ENCODE measurements at places on chromosomes 3 and 15.

DNA sequence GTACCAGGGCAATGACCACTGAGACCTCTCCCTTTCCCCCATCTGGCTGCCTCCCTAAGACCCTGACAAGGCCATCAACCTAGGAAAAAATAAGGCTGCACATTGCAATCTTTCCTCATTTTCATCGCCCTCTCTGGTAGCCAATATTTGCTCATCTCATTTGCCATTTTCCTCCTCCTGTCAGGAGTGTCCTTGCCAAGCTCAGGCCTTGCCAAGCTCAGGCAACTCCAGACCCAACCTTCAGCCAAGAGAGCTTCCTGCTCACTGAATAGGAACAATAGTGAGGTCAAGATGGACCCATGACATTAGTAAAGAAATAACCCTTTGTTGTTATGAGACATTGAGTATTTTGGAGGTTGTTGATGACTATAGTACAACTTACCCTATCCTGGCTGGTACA lies 380.3 kb downstream of the RSL24D1 start:
- no peak for DNase-seq

- no peak for DNase-seq
Measured at GRCh38 chr3:127587876-127588275, 2.7 kb downstream of the TPRA1 start.

DNA sequence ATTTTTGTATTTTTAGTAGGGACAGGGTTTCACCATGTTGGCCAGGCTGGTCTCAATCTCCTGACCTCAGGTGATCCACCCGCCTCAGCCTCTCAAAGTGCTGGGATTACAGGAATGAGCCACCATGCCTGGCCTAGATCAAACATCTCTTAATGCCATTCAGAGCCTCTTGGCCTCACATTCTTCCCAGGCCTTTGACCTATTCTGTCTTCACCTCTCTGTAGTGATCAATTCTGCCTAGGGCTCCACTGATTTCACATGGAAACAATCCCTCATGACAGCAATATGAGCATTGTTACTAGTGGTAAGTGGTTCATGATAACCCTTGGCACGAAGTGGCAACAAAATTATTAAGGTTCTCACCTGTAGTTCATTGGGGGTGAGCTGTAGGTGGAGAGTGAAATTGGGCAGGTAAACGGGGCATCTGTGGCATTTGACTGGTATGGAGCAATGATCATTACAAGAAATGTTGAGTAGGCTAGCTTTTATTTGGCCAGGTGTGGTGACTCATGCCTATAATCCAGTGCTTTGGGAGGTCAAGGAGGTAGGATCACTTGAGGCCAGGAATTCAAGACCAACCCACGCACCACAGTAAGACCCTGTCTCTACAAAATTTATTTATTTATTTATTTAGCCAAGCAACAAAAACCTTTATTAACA lies 4.8 kb upstream of the ARPIN start:
- no peak for DNase-seq

- DNase-seq: no peak
Measured at GRCh38 chr3:11709782-11710181, 66.1 kb upstream of the VGLL4 start.

DNA sequence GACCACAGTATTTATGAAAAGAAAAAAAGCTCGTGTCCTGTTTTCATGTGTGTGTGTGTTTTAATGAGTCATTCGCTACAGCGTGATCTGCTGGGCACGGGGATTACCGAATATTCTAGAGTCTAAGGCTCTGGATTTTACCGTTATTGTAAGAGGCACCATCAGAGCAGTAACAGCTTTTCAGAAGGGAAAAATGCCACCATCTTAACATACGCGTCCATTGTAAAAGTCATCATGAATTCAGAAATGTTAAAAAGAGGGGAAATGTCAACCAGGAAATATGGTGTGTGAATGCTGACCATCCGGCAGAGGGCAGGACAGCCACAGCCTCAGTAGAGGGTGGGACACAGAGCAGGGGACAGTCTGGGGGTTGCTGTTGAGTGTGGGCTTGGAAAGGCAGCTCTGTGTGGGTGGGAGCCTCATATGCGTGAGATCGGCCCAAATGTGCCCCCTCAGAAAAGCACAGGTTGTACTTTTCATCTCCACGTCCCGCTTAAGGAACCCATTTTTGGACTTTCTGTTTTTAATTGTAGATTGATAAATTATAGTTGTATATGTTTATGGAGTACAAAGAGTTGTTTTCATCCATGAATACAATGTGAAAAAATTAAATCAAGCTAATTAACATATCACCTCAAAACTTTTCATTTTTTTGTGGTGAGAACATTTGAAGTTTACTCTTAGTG lies 69.6 kb downstream of the ASB7 start:
- DNase-seq: no peak

DNA sequence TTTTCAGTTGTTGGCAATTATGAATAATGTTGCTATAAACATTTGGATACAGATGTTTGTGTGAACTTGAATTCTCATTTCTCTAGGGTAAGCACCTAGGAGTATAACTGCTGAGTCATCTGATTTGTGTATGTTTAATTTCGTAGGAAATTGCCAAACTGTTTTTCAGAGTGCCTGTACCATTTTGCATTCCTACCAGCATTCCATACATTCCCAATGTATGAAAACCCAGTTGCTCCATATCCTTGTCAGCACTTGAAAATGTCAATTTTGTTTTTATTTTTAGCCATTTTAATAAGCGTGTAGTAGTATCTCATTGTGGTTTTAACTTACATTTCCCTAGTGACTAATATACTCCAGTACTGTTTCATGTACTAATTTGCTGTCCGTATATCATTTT lies 98.5 kb upstream of the TSC22D2 start:
- DNase-seq: no peak

- no peak for DNase-seq
Measured at GRCh38 chr15:72784456-72784876, 908 bp upstream of the ADPGK start.

DNA sequence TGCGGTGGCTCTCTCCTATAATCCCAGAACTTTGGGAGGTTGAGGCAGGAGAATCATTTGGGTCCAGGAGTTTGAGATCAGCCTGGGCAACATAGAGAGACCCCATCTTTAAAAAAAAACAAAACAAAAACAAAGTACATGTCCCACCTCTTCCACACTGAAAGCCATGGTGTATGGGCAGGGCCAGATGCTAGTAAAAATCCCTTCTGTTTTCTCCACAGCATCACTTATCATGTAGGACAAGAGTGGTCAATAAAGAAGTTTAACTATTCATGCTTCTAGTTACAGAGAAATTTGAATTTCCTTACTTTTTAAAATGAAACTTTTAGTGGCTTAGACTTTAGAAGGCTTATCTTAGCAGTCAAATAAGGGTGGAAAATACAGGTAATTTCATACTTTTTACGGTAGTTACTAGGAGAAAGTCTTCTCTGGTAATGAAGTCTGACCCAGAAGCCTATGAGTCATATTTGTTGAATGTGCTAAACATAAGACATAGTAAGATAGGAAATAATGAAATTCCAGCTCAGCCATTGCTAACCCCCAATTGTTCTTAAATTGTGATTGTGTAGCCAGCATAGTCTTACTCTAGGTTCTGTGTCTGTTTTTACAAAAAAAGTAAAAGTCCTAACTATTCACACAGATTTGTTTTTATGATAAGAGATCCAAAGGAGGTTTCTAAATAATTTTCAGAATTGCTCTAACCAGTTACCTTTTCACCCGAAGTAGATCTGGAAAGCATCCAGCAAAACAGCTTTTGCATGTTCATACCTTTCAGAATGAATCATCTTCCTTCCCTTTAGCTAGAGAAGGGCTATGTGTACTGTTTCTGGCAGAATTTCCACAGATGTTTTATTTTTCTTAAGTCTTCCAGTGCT lies 16.4 kb upstream of the ZNF609 start:
- DNase-seq: peak; percentile 68

GRCh38 chr15:87567406-87568030 lies 689.0 kb downstream of the NTRK3 start:
- no peak for DNase-seq

GRCh38 chr3:172454180-172454579 lies 5.9 kb upstream of the GHSR start:
- DNase-seq: no peak

DNA sequence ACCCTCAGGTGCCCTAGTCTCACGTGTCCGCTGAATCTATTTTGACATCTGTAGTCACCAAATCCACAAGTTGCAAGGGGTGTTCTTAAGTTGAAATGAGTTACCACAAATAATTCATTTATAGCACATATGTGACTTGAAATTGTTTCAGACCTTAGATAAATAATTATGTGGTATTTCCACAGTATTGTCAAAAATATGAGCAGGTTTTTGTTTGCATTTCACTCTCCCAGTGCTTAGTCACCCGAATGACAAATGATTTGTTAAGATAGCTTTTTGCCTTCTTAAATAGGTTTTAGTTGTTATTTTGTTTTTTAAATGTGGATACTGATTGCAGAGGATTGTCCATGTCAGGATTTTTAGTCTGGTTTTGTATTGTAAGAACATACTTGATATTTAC lies 2.6 kb downstream of the MFSD1 start:
- DNase-seq: no peak

- no peak for DNase-seq
Measured at GRCh38 chr3:13292375-13292774, 127.7 kb downstream of the NUP210 start.

- DNase-seq: no peak
Measured at GRCh38 chr3:114508976-114509375, 215.1 kb downstream of the TIGIT start.

GRCh38 chr15:39493424-39494067 lies 87.3 kb upstream of the THBS1 start:
- DNase-seq: no peak

- no peak for DNase-seq
Measured at GRCh38 chr15:65339416-65339815, 34.9 kb downstream of the RNU5B-1 start.

DNA sequence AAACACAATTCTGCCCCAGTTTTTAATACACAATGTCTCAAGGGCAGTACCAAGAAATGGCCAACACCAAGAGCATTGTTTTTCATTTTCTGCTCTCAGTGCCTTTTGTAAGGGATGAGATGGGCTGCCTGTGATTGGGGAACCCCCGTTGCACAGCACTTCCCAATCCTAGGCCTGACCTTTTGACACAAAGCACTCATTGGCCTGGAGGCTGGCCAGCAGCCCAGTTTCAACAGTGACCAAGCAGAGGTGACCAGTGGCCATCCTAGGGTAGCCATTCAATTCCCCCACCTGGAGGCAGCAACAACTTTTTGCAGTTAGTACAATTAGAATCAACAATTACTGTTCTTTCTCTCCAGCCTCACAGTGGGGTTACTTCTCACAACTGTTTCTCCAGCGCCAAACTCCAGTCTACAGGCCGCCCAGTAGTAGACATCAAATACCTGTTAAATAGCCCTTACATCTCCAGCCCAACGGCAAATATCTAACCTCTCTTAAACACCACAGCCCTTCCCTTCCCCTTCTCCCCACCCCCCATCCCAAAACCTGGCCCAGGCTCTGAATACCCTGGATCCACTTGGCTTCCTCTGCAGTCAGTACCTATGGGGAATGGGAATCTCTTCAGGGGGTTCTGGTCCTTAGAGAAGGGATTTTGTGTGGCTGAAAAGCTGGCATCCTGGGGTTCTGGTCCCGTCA lies 8.9 kb upstream of the LRRC2 start:
- DNase-seq: no peak

GRCh38 chr15:72790302-72790910 lies 6.8 kb upstream of the ADPGK start:
- peak; percentile 27 for DNase-seq

DNA sequence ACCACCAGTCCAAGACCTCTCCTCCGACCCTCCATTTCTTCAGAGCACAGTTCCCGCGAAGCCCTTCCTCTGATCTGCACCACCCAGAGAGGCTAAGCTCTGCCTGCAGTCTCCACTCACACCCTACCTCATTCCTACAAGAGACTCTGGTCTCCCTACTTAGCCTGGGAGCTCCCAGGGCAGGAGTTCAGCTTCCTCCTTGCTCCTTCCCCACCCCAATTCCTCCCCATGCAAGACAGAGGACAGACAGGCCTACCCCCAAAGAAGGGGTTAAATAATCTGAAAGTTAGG lies 12.6 kb upstream of the VIPR1 start:
- no peak for DNase-seq

DNA sequence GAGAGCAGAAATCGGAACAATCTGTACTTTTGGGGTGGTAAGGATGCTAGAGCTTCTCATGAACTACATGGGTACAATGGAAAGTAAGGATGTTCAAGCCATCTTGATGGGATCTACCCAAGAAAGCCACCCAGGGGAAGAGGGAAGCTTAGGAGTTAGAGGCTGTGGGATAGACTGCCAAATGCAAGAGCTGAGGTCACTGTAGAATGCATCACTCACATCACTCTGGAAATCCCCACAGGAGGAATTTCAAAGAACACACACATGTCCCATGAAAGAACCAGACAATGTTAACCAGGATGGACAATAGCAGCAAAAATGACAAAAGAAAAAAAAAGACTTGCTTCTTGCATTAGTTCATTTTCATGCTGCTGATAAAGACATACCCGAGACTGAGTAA lies 32.8 kb upstream of the UBE2E2 start:
- no peak for DNase-seq

DNA sequence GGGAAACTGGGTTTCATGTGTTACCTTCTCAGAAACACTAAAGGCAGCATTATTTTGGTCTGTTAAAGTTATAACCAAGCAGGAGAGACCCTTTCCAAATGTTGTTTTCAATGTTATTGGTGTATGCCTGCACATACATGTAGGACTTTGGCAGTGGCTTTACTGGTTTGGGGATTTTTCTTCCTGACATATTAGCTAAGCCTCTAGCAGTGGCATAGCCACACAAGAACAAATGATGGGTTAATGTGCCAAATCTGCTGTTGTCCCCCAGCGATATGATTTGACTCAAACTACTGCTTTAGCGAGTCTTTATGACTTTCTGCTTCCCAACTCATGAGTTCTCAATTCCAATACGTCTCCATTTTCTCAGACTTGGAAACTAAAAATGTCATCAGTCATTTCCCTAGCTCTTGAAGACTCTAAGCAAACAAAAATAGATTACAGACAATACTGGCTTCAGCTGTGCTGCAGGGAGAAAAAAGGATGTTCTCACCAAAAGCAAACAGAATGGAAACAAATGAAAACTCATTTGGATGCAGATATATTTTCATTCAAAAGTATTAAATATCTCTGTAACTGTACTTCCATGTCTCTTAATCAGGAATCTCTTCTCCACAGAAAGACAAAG lies 29.6 kb downstream of the TPM1 start:
- DNase-seq: no peak

DNA sequence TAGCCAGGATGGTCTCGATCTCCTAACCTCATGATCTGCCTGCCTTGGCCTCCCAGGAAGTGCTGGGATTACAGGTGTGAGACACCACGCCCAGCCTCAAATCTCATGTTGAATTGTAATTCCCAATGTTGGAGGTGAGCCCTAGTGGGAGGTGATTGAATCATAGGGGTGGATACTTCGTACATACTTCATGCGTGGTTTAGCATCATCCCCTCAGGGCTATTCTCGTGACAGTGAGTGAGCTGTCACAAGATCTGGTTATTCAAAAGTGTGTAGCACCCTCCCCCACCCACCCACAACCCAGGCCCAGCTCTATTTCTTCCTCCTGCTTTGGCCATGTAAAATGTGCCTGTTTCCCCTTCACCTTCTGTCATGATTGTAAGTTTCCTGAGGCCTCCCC lies 236.9 kb upstream of the IL12A start:
- DNase-seq: no peak

- peak; percentile 60 for DNase-seq
Measured at GRCh38 chr15:74809956-74810355, 2.7 kb upstream of the LMAN1L start.

Measured in hepatic stellate cell (primary cell).